NCI-H460 (cell line): ENCODE measurements at places on chromosomes 6 and 20. TPM values are rescaled to one million over a fixed set of nuclear protein-coding genes. Genes with fewer than 3 reads are reported as not detected.

MEI4 gene
- not detected in 2 replicates for total RNA-seq

TBC1D32 gene
- total RNA-seq: 5.1 and 6.2 TPM in 2 replicates

HUS1B gene
- 0.45 and 0.75 TPM in 2 replicates for total RNA-seq

SAMD10 gene
- 2.6 and 3.6 TPM in 2 replicates for total RNA-seq

HDGFL1 gene
- total RNA-seq: not detected in 2 replicates

OLIG3 gene
- total RNA-seq: 0.12 TPM in 2 replicates

SIRPG gene
- not detected in 2 replicates for total RNA-seq

TOX2 gene
- total RNA-seq: 4.6 and 7.1 TPM in 2 replicates

- no peak for DNase-seq
These were observed 65.1 kb downstream of the REV3L start for GRCh38 chr6:111417946-111418345.

DNA sequence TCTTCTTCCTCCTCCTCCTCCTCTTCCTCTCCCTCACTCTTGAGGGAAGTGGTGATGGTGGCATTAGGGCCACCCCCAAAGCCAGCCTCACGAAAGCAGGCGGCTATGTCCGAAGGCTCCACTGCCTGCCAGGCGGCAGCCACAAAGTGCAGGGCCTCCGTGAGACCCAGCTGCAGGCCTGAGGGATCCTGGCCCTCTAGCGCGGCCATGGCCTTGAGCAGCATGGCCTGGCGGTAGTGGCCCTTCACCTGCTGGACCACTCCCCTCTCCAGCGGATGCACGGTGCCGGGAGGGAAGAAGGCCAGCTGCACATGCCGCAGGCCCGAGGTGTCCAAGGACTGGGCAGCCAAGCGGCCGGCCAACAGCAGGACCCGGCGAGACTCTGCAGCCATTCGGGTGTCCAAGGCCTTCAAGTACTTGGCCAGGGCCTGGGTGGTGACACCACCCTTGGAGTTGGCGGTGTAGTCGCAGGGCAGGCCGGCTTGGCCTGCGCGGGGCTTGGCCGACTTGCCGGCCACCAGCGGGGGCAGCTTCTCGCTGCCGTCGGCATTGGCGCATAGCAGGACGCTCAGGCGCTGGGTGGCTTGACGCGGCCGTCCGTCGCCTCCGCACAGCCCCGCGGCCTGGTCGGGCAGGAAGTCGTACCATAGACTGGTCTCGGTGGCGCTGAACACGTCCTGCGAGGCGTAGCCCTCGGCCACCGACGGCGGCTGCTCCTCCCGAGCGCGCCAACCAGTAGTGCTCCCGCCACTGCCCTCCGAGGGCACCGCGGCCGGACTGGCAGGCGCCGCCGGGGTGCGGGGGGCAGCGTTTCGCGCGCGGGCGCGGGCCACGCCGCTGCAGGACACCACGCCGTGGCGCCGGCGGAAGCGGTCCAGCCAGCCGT is 1.1 kb downstream of the CENPB start:
- DNase-seq: no peak

DNA sequence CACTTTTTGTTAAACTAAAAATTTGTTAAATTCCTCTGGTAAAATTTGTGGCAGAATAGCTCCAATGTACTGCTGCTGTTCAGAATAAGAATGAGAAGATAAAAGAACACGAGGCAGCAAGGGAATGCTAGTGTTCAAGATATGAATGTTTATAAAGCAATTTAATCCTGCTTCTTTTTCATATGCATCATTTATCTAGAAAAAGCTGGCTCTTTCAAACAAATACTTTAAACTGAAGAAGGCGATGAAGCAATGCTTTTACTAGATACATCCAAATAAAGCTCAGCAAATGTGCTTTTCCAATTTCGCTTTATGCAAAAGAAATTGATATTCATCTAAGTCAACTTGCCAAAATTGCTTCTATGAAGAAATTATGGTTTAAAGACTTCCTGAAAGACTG is 66.5 kb downstream of the COL9A1 start:
- no peak for DNase-seq

- no peak for DNase-seq
These were observed 618.4 kb downstream of the MMUT start for GRCh38 chr6:48844696-48845095.

DNA sequence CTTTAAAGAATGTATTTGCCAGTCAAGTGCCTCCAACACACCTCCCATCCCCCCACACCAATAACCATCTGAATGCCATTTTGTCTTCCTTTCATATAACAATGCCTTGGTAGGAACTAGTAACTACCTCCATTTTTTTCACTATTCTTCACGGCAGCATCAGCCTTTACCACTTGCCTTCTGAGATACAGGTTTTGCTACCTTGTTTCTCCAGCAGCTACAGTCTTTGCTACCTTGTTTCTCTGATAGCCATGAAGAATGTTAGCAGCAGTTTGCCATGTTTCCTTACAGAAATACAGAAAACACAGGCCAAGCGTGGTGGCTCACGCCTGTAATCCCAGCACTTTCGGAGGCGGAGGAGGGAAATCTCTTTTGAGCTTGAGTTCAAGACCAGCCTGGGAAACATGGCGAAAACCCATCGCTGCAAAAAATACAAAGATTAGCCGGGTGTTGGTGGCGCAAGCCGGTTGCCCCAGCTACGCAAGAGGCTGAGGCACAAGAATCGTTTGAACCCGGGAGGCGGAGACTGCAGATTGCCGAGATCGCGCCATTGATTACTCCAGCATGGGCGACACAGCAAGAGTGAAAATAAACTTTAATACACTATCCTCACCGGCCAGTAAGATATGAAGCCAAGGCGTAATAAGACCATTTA is 100.9 kb downstream of the HFE start:
- DNase-seq: no peak

DNA sequence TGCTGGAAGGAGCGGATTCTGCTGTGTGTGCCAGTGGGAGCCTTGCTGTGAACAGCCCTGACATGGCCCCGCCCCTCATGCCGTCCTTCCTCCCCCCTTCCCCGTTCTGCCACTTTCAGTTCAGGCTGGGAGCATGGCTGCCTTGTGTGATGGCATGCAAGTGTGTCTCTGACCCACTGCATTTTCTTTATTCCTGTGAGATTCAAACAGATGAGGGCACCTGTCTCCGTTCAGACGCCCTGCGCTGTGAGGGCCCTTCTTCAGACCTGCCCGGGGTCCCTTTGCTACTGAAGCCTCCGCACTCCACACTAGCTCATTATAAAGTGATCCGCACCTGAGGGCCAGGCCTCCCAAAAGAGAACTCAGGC is 88.3 kb downstream of the TAF4 start:
- DNase-seq: no peak

- no peak for DNase-seq
These were observed 154.0 kb downstream of the KIF16B start for GRCh38 chr20:16419138-16419715.

DNA sequence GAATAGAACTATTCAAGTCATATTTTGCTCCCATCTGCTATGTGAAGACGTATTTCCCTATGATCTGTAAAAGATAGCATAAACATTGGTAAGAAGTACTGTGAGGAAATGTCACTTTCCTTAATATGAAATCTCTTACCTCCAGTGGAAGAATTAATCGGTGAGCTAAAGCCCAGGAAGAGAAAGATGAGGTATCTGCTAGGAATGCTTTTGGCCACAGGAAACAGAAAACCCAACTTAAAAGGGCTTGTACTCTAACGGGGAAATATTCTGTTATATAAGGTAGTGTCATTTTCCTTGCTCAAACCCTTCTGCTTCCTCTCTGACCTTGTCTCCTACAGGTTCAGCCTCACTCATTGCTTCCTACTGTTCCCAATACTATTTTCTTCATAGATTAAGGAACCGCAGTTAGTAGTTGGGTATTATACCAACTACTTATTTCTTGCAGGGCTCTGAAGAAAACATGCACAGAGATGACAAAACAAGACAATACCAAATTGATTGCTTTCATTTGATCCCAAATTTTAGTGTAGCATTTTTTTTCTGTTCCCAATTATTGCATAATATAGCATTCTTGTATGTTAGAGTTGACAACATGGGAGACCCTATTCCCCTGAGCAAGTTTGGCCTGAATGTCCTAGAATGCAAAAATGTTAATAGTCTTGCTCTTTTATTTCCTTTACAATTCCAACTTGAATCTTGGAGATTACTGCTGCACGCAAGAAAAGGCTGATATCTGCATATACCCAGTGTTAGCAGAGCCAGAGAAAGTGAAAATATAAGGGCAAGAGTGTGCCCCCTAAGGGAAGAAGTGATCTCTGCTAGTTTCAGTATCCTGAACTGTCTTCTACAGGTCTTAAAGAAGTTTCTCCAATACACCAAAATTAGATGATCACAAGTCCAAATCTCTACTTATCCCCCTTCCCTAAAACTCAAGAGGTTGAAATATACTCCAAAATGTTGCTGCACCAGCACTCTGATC is 65.3 kb downstream of the AFG1L start:
- DNase-seq: no peak

GRCh38 chr20:55390791-55391190 is 614.5 kb downstream of the CBLN4 start:
- DNase-seq: no peak

GRCh38 chr20:25286917-25287316 is 39.0 kb downstream of the PYGB start:
- no peak for DNase-seq

DNA sequence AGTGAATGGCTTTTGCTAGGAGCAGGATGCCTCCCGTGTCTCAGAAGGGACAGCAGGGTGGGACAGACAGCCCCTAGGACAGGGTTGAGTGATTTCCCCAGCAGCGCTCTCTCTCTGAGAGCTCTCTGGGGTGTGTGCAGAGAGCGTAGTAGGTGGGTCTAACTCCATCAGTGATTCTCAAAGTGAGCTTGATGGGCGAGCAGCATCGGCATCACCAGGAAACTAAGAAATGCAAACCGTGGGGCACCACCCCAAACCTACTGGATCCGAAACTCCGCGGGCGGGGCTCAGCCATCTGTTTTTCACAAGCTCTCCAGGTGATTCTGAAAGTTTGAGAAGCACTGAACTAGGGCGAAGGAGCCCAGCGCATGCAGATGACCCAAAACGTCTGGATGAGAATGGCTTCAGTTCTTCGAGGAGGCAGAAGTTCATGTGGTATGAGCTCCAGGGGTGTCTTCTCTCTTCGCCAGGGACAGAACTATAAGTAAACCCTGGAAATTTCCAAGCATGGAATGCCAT is 119.6 kb upstream of the RNF24 start:
- no peak for DNase-seq

- DNase-seq: no peak
These were observed 29.4 kb upstream of the TPD52L1 start for GRCh38 chr6:125124049-125124669.

DNA sequence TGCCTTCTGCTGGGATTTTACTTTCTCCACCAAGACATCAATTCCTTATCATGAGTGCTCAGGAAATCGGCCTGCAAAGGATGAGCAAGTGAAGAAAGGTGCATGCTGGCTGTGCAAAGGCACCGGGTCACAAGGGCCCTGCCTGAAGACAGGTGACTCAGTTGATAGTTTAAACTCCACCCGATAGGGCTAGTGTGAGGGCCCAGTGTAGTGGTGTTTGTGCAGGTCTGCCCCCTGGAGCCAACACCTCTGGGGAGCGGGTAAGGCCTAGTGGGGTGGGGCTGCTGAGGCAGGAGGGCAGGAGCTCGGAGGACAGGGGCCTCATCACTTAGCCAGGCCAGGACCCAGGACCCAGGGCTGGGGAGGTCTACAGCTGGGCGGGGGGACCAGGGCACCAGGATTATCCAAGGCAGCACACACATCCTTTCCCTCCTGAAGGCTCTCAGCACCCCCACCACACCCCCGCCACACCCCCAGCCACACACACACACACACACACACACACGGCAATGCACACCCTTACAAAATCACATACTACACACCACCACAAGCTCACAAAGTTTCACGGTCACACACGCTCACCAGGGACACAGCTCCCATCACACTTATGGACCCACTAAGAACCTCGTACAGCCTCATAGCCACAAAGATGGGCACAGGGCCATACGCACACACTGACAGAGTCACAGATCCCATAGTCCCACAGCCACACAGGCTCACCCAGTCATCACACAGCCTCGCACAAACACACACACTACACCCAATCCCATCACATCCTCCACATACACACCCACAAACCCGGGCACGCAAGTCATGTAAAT is 75.4 kb downstream of the GRM4 start:
- DNase-seq: no peak

DNA sequence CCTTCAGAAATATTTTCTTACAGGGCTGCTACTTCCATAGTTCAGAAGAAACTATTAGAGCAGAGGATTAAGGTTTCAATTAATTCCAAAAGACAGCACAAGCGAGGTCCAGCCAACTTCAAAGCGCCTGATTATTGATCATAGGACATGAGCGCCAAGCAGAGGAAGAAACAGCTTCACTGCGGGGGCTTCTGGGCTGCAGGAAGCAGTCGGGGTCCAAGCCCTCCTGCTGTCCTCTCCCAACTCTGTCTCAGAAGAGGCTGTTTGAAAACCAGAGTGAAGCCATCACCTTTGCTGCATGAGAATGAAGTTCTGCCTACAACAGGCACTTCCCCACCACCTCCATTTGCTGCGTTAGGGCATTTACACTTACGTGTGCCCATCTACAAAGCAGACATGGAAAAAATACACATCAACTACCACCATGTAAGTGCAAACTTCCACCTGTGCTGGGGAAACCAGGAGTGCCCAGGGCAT is 23.9 kb downstream of the SUMO4 start:
- DNase-seq: no peak
